ENCODE measurements at places on chromosomes 16 and 17.

DNA sequence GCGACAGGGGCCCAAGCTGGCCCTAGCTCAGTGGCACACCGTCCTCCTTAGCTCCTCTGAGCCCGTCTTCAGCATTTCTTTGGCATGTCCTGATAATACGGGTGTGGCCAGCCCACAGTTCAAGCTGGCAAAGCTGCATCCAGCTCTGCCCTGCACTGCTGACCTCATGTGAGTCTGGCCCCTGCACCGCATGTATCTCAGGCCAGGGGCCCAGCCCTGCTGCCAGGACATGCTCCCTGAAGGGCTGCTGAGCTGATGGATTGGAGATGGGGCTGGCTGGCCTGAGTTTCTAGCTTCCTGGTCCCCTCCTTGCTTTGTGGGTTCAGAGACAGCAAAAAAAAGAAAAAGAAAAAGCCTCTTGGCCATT, 2.4 kb downstream of the DOC2B start:
- no peak for DNase-seq

DNA sequence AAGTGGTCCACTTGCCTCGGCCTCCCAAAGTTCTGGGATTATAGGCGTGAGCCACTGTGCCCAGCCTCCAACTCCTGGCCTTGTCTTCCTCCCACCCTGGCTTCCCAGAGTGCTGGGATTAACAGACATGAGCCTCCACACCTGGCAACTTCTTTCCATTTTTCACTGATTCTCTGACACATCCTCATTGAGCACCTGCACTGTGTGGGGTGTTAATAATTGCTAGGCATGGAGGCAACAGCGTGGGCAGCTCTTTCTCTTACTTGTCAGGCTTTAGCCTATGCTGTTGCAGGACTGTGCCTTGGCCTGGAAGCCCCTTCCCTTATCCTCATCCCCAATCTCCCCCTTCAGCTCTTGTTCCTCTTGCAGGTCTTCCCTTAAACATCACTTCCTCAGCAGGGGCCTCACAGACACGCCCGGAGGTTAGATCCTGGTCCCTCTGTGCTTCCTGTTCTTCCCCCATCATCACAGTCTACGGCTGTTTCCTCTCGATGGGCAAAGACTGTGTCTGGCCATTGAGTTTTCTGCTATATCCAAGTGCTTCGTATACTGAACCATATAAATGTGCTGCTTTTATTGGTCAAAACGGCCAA, 7.9 kb downstream of the QPRT start:
- DNase-seq = no peak

DNA sequence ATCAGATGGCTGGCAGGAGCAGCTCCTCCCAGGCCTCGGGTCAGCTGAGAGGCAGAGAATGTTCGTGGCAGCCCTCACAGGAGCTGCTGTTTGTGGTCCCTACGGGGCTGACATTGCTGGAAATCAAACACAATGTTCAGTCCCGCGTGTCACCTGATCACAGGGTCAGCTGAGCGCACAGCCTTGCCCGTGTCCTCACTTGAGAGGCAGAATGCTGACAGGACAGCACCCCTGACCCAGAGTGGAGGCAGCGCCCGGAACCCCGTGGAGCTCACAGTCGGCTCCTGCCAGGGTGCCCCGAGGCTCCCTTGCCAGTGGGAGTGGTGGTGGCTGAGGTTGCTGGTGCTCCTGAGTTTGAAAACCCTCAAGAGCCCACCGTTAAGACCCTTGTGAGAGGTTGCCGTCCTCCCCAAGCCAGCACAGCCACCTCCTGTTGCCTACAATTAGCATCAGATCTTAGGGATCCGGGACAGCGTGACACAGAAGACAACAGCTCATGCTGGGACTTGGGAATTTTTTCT, 3.6 kb upstream of the CHMP6 start:
- DNase-seq = no peak

DNA sequence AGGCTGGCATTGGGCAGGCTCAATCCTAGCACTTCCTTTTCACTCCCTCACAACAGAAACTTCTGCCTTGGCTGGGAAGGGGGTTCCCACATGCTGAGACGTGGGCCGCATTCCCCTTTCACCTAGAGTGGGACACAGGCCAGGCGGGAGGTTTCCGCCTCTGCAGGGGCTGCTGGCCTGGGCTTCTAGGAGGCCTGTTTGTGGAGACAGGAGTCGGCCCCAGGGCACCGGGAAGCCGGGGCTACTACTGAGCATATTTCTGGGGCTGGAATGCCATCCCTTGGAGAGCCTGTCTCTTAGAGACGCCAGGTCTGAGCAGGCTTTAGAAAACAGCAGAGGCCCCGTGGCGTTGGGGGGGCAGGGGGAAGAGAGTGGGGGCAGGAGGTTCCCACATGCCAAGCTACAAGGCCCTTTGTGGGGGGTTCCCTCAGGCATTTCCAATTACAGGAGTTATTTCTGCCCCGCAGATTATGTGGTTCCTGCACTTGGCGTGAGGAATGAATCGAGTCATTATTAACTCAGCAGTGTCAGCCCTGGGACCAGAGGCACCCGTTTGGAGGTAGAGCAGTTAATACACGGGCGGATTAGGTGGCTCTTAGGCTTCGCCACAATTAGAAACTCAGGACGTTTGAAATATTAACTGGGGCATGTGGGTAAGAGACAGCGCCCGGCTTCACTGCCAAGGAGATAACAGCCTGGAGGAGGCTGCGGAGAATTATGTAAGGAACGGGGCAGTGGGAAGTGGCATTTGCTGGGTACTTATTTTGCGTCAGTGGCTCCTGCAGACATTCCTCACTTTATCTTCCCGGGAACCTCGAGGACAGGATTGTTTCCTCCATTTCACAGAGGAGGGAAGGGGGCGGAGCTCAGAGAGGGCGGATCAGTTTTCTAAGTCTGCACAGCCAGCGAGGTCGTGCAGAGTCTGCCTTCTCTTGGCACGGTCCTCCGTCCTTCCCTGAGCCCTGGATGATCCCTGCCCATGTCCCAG, 162.5 kb downstream of the MAF start:
- DNase-seq = no peak

GRCh38 chr16:28981517-28981916, 3.3 kb upstream of the LAT start:
- peak; percentile 58 for DNase-seq

- no peak for DNase-seq
Measured at GRCh38 chr17:79242873-79243602, 168.4 kb downstream of the ENGASE start.

DNA sequence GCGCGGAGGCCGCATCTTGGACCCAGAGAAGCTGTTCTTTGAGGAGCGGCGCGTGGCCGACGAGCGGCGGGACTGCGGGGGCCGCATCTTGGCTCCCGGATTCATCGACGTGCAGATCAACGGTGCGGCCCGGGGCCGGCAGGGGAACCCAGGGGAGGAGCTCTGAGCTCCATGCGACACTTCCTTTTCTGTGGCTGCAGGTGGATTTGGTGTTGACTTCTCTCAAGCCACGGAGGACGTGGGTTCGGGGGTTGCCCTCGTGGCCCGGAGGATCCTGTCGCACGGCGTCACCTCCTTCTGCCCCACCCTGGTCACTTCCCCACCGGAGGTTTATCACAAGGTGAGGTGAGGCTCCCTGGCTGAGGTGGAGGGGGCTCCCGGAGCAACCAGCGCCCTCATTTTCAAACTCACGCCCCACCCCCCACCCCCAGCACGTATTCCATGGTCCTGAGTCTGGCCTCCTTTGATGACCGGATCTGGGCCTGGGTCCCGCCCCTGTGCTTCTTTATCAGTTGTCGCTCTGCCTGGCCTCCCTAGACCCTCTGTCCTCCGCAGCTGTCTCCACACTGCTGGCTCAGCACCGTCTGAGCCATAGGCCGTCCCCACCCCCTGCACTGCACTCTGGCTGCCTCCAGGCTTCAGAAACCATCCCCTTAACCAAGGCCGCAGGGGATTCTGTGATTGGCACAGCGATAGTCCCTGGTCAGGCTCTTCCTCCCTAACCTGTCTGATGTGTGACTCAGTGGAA, 787 bp downstream of the AMDHD2 start:
- no peak for DNase-seq

DNA sequence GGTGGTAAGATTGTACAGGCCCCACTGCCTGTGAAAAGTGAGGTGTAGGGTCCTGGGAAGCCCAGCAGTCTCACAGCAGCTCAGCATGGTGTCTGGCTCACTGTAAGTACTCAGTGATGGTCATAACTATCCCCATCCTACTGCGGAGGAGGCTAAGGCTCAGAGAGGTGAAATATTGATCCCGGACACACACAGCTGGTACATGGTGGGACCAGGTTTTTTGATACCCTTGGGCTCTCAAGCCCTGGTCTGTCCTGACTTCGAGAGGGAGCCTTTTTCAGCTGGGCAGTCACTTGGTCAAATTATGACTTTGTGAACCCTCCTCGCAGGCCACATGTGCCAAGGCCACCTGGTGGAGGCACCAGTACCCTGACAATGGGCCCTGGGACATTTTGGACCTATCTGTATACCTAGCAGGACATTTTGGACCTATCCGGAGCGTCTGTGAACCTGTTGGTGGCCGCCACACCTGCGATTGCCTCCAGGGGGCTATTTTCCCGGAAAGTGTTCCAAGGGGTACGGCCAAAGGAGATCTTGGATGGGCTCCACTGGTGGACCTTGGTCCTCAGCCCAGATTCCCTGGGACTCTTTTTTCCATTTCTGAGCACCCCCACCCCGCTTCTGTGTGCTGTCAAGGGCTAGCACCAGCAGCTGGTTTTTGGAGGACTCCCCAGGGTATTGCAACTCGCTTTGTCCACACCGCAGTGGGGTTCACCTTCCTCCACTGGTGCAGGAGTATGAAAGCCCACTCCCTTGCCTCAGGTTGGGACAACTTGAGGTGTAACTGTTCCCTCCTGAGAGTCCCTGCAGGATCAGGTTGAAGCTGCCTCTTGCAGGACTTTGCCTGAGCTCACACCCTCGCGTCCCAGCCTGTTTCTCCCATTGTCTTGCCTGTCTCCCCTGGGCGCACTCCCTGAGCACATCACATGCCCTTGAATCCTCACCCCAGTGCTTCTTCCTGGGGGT, 83.6 kb upstream of the NKD1 start:
- peak; percentile 74 for DNase-seq

- DNase-seq = no peak
Measured at GRCh38 chr16:85644093-85644712, 31.1 kb downstream of the GSE1 start.

- no peak for DNase-seq
Measured at GRCh38 chr16:86939609-86940008, 361.3 kb downstream of the FOXL1 start.

DNA sequence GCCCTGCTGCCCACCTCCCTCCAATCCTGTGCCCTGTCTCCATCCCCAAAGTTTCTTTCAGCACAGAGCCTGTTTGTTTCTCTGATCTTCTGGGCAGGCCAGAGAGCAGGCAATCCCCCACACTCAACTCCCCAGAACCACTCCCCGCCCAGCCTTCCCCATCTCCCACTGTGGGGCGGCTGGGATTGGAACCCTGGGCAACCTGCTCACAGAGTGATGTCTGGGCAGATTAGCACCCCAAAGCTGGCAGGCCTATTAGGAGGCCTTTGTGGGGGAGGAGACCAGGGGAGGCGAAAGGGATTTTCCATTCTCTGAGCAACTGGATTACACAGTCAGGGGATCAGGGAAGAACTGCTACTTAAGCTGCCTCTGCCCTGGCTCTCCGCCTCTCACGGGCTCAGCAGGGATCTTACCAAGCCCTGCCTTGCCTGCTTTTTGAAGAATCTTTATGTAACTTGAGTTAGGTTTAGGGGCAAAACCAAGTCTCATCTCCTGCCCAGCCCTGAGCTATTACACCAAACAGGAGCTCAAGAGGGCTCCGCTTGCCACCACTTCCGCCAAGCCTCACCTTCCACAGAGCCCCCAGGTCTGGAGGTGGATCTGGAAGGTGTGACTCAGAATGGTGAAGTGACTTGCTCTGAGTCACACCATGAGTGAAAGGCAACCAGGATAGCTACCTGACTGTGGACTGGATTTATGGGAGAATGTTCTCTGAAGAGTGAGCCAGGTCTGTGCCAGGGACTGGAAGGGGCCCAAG, 16.0 kb upstream of the LHX1 start:
- no peak for DNase-seq

DNA sequence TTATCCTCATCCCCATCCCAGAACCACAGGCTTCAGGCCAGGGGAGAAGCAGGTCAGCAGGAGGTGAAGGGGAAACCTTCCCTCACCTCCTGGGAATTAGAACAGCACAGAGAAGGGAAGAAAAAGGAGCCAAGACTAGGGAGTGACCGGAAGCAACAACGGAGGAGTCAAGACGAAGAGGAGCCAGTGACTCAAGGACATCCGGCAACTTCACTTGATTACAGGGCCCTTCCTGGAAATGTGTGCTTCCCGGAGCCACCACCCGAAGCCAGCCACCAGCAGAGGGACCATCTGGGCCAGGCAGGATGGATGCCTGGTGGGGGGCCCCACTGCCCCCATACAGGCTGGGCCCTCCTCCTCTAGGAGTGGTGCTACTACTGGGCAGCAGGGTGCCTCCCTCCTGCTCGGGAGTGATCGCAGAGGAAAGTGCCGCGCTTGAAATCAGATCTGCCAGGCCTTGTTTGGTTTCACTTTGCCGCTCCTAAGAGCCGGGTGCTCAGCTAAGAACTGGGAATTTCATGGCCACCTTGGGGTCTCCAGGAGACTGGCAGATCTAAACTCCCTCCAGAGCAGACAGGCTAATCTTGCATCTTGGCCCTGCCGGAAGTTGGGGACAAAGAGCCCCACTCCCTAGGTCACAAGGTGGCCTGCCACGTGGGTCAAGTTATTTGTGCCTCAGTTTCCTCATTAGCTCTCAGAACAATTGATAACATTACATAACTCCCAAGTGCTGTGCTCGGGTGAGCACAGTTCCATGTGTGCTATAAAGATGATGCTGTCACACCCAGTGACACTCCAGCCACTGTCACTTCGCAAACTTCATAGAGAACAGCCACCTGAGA, 6.6 kb downstream of the CDC42EP4 start:
- DNase-seq = peak; percentile 49

DNA sequence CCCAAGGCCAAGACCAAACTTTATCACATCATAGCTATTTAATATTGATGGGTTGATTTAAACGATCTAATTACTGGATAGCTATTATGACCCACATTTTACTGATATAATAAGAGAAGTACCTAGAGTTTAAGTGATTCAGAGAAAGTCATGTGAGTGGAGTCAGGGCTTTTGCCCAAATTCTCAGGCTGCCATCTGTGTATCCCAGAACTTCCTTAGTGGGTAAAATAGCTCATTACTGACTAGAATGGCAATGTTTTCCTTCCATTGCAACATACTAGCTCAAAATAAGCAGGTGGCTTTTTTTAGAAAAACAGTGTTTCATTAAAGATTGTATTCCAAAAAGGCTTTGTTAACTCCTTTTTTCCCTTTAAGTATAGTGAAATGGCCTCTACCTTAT, 113.9 kb upstream of the MAF start:
- DNase-seq = no peak

DNA sequence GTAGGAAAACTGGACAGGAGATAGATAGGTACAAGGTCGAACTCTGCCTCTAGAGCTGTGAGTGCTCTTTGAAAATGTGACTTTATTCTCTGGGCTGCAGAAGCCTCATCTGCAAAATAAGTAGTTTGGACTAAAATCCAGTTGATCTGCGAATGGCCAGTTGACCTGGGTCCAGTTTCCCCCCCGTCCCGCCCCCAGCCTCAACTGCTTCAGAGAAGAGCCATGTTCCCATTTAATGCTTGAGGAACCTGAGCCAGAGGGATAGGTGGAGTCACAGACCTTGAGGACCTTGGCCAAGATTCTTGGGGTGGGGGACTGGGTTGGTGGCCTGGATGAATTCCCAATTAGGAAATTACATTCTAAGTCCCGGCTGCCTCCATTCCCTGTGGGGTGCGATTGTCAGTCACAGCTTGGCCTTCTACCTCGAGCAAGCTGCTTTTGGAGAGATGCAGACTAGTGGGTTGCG, 14.1 kb downstream of the TBX2 start:
- no peak for DNase-seq
